ENCODE measurements at places on chromosomes 7 and 10.

- DNase-seq, result no peak
Observed at GRCh38 chr10:70932392-70933196, 44.2 kb upstream of the PCBD1 start.

DNA sequence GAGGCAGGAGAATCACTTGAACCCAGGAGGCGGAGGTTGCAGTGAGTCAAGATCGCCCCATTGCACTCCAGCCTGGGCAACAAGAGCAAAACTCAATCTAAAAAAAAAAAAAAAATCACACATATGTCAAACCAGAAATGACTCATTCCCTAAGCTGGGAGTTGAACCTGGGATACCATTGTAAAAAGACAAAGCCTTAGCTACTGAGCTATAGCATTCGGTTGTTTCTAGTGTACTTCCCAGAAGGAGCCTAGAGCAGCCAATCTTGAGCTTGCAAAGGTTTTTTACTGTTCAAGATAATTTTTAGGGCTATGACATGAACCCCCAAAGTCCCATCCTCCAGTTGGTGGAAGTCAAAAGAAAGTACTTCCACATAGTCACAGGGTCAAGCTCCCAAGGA lies 87.9 kb downstream of the ZNF467 start:
- DNase-seq, result peak; percentile 18

GRCh38 chr7:145065473-145065872 lies 229.6 kb upstream of the TPK1 start:
- no peak for DNase-seq

DNA sequence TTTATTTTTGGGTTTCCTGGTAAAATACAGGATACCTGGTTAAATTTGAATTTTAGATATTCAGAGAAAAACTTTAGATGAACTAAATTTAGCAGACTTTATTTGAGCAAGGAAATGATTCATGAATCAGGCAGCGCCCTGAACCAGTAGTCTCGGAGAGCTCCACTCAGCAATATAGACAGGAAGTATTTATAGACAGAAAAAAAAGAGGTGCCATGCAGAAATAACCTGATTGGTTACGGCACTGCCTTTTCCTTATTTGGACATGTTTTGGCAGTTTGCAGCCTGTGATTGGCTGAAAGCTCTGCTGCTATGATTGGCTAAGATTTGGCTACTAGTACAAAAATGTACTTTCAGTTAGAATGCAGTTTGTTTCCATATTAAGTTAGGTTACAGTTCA lies 198.3 kb upstream of the DKK1 start:
- DNase-seq, result no peak

DNA sequence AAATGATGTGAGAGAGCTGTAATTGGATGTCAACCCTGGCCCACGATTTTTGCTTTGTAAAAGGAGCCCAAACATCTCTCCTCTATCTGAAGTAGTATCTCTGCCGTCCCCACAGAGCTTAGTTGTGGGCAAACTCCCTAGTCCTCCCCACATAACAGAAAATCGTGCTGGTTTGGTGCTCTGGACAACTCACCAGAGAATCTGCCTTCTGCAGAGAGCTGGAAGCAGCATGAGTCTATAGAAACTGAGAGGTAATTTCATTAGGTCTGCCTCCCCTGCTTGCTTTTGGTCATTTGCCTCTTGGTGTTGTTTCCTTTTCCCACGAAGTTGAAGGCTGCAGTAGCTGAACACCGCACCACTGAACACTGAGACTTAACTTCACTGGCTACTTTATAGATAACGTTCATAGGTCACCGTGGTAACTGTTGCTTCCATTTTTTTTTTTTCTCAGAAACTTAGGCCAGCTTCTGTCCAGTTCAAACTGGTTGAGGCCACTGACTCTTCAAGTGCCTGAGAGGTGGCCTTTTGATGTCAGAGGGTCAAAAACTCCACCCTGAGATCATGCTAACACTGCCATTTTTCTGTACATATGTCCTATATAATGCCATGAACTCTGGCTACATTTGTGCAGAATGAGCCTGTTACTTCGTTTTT lies 3.3 kb upstream of the CDCA7L start:
- no peak for DNase-seq

Data from SK-MEL-5 (cell line).